ENCODE measurements at places on chromosomes 3 and 15. TPM values are rescaled to one million over a fixed set of nuclear protein-coding genes. Genes with fewer than 3 reads are reported as not detected.

The MEIS2 gene
- 10.9 TPM for total RNA-seq

The GOLGA6L22 gene
- total RNA-seq: not detected

DNA sequence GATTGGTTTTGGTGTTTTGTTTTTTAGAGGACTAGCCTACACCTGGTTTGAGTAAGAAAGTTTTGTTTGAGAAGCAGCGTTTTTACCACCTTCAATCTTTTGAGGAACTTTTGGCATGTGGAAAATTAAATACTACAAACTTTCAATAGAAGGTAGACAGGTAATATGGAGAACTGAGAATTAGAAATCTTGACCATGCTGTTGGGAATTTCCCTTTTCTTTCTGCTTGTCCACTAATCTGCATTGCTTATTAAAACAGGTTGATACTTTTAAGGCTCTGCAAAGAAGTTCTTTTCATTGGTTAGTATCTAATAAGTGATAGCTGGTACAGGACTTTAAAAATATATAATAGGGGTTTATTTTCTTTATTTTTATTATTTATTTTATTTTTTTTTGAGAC, 31.9 kb downstream of the UBE2E1 start:
- no peak for DNase-seq

DNA sequence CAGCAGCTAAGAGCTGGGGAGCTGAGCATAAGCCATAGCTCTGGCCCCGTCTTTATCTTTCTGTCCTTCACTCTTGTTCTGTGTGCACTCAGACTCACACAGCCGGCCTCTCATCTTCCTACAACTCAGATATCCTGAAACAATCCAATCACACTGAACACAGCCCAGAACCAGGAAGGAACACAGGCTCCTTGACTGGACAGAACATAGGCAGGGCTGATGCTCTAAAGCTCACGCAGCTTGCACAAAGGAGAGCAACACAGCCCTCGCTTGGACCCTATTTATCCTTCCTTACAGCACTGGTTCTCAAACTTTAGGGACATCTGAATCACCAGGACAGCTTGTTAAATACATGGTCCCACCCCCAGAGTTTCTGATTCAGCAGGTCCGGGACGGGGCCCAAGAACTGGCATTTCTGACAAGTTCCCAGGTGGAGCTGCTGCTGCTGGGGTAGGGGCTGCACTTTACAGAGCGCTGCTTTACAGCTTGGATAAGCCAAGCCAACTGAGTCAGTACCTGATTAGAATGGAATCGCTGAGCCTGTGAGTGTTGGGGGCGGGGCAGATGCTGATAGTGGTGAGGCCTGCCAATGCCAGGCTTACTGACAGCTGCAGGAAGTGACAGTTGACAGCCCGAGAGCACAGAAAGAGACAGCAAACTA, 65.1 kb downstream of the MRPL46 start:
- no peak for DNase-seq

DNA sequence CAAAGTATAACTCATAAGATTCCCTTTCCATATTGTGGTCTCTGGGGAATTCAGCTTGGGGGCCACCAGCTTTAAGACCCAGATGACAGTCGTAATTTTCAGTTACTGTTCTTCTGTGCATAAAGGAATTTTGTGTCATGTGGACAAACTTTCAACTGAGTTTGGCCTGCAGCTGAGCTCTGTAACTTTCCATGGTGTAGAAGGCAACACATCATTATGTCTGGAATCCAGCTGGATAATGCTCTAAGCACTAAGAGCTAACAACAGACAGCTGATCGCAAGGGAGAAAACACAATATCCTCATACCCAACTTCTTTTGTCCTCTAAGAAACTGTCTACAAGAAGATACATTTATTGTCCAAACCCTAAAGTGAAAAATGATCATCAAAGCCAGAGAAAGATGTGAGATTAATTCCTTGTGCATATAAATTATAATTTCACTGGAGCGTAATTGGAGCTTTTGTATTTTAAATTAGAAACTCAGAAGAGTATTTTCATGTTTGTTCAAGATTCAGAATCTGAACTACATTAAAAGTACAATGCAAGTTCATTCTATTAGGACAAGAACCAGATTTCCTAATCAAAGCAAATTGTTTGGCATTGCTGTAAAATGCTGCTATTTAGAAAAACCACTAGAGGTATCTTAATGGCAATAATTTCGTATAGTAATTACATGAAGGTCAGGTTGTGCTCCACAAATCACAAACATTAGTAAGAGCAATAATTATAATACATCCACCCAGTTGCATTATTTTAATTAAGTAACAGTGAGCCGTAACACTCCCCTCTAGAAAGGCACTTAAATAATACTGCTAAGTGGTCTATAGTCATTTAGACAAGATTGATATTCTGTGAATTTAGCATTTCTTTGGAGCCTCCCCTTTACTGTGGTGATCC, 218.8 kb downstream of the ATP8B4 start:
- DNase-seq: no peak

DNA sequence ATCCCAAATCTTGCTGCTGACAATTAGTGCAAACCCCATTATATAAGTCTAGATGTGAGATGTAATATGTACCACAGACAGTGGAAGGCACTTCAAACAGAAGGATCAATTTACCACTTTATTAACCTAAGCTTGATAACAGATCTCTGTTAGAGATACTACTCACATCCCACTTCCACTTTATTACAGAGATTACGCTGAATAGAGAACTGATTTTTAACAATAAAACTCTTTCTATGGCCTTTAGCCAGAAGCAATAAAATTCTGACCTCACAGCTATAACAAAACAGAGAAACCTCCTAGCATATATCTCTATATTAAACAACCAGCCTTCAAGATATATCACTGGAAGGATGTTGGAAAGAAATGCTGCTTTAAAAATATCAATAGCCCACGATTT, 517.7 kb downstream of the MAGI1 start:
- no peak for DNase-seq

DNA sequence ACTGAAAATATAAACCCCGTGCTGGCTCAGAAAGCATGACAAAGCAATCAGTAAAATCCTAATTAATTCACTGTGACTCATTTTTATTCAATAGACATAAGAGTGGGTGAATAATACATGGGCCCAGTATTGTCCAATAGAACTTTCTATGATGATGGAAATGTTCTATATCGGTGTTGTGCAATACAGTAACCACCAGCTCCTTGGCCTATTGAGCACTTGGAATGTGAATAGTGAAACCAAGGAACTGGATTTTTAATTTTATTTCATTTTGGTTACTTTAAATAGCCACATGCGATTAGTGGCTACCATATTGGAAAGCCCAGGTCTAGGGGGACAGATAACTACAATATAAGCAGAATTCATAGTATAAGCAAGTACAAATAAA, 69.8 kb upstream of the PPP2R3A start:
- DNase-seq: no peak

- DNase-seq: no peak
Observed at GRCh38 chr3:58897646-58898045, 152.2 kb downstream of the CFAP20DC start.

The SHF gene
- 0.77 TPM for total RNA-seq

- no peak for DNase-seq
Observed at GRCh38 chr3:71565976-71566375, 17.6 kb downstream of the FOXP1 start.

The TMEM207 gene
- not detected for total RNA-seq

- DNase-seq: no peak
Observed at GRCh38 chr15:43516801-43517353, 531 bp upstream of the MAP1A start.

The COL6A5 gene
- total RNA-seq: not detected

DNA sequence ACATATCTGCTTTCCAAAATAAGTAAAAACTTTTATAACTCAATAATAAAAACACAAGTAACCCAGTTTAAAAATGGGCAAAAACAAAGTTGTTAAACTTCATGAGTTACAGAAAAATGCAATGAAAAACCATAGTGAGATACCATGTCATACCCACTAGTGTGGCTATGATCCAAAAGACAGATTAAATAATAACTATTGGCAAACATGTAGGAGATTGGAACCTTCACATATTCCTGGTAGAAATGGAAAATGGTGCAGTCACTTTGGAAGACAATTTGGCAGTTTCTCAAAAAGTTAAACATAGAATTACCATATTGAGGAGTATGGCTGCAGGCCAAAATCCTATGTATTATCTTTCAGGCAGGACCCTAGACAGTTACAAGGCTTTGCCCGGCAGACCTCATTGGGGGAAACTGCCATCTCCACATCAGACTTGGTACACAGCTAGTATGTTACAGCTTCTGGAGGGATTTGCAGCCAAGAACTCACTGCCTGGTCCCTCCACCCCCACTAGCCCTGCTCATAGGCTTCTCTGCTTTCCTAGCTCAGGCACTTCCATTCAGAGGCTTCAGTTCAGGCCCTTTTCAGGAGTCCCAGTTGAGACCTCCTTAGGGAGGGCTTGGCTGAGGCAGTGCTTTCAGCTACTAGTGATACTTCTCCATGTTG, 147.8 kb downstream of the NEK10 start:
- no peak for DNase-seq

The NOX5 gene
- total RNA-seq: not detected

All from bronchial epithelial cell (primary cell).